Activated CD4-positive, alpha-beta memory T cell treated with anti-CD3 and anti-CD28 coated beads, Interleukin-2, amount 10 ng/mL, durations not matched to agents 7 days and 5 days (primary cell): ENCODE measurements at places on chromosomes 16 and 17.

- DNase-seq, result no peak
Observed at GRCh38 chr17:36980280-36980761, 31.6 kb downstream of the AATF start.

- no peak for DNase-seq
Observed at GRCh38 chr17:13698832-13699231, 97.1 kb upstream of the HS3ST3A1 start.

DNA sequence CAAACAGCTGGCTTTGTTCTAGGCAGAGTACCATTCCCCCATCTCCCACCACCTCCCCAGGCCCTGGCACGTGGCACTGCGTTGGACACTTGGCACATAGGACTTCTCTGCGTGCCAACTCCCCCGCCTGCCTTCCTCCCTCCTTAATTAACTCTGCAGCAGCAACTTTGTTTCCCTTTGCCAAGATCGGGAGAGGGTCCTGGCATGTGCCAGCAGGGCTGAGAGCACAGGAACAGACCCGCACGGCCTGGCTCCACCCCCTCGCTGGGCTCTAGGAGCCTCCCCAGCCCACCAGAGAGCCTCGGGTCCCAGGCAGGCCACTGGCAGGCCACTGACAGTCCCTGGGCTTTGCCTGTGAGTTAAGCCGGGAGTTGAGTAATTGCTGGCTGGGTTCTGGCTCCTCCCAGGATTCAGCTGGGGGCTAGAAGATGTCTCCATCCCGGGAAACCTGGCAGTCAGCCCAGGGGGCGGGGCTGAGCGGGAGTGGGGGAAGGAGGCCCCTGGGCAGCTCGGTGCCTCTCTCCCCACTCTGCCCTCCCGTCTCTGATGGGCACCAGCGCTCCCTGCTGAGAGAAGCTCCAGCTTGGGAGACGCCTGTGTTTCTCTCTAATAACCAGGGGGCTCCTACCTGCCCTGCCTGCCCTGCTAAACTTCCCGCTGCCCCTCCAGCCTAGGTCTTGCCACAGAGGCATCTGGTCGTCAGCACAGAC is 224.0 kb upstream of the TNRC6C start:
- no peak for DNase-seq

DNA sequence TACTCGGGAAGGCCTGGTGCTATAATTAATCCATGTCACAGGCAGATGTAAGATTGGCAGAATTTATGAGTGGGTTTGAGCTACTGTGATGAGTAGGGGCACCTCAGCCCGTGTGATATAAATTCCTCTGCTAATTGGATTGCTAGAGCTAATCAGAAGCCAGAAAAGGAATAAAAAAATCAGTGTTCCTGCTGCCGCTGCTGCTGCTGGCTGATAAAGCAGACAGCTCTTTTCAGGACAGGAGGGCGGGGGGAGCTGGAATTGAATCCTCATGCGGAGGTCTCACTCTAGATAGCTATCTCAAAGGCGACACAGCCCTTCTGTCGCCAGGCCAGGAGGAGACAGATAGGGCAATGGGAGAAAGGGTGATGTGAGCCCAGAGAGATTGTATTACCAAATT is 182.7 kb upstream of the ZFHX3 start:
- DNase-seq, result no peak

GRCh38 chr17:72407336-72407909 is 286.6 kb downstream of the SOX9 start:
- DNase-seq, result no peak

DNA sequence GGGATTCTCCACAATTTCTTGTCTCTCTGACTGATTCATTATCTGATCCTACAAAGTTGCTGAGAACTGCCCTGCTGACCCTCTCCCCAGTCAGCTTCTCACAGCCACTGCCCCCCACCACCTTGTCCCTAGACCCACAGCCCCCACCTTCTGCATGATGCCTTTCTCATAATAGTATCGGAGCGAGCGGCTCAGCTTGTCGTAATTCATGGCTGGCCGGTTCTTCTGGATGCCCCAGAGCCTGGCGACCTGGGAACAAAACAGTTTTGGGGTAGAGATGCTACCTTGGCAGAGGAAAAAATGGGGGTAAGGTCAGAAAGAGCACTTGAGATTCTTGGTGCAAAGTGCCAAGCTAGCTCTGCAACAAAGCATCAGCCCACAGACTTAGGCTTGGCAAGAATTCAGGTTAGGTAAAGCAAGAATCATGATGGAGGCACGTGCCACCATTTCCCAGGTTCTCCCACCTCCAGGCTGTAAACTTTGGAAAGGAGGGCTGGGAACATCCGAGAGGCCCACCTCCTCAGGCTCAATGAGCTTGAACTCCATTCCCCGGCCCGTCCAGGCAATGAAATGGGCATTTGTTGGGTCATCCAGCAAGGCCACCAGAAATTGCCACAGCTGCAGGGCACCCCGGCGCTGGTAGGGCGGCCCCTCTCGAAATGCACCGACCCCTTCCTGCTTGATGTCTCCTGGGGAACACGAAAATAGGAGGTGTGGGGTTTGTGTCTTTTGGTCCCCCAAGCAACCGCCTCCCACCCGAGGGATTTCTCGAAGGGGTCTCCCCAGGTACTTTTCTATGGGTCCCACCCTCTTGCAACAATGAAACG is 16.9 kb downstream of the ETV4 start:
- no peak for DNase-seq

DNA sequence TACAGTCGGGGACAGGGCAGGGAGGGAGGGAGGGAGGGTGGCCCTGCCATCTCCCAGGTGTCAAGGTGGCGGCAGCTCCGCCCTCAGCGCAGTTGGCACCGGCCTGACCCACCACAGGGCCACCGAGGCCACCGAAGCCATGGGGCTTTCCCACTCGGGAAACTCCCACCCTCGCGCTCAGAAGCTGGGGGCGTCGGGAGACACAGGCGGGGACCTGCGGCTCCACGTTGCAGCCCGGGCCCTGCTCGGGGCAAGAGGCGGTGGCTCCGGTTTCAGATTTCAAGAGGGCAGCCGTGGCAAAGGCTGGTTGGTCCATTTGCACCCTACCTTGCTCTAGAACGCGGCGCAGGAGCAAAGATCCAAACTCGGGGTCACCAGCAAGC is 544 bp downstream of the CYB561 start:
- peak; percentile 40 for DNase-seq

DNA sequence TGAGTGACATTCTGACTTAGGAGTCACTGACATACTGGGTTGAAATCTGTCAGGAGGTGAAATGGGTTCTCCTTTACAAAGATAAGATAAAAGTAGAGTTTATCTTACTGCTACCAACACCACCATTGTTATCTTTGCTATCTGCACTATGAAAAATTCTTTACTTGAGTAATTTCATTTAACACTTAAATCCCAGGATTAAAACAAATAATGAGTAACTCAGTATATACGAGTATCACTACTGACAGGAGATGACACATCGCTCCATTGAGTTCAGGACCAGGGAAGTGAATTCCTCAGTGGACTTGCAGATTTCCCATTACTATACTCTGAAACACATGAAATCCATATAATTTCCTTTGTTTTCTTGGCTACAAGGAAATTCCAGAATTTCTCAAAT is 242.1 kb upstream of the NLRP1 start:
- DNase-seq, result no peak

DNA sequence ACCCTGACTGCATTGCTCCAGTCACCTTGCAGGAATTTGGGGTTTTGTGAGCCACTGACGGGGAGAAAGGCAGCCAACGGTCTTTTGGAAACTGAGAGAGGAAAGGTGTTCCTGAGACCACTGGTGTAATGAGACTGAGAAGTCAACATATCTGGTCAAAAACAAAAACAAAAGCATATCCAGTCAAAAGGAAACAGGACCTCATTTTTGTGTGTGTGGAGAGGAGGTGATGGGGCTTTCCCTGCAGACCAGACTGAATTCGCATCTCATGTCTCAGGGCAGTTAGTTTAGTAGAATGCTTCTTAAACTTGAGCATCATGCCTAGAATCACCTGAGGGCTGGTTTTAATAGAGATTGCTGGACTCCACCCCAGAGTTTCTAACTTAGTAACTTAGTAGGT is 198.4 kb downstream of the COPRS start:
- no peak for DNase-seq

DNA sequence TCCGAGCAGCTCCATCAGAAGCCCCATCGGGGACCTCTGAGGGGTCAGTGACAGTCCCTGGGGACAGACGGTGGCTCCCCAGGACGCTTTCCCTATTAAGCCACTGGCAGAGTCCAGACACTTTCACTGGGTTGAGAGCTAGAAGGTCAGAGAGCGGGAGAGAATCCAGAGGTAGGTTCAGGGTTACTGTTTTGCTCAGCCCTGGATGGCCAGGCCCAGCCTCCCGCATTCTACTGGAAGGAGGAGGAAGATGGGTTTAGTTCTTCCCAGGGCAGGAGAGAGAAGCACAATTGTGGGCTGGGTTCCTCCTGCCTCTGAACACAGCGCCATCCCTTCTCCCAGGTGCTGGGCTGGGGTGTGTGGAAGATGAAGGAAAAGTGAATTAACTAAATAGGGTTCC is 452.8 kb downstream of the SLC39A11 start:
- DNase-seq, result no peak

DNA sequence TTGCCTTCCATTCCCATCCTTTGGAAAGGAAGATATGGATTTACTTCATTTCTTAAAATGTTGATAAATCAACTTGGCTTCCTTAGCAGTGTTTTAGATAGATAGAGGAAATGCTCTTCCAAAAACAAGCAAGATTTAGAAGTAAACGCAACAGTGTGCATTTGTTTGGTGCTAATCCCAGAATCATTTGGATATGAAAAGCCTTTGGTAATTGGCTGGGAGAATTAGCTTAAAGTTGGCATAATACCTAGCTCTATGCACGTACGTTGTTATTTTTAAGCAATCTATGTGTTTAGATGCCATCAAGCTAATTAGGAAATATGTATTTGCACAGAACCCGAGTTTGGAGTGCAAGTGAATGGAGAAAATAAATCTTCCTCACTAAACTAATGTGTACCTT is 415.3 kb downstream of the GRIN2A start:
- DNase-seq, result no peak

- DNase-seq, result no peak
Observed at GRCh38 chr16:89174055-89174827, 2.7 kb downstream of the CDH15 start.

- DNase-seq, result peak; percentile 61
Observed at GRCh38 chr16:17364319-17365210, 106.2 kb downstream of the XYLT1 start.
